NCI-H2107 (cell line): ENCODE measurements at places on chromosomes 7 and 10.

DNA sequence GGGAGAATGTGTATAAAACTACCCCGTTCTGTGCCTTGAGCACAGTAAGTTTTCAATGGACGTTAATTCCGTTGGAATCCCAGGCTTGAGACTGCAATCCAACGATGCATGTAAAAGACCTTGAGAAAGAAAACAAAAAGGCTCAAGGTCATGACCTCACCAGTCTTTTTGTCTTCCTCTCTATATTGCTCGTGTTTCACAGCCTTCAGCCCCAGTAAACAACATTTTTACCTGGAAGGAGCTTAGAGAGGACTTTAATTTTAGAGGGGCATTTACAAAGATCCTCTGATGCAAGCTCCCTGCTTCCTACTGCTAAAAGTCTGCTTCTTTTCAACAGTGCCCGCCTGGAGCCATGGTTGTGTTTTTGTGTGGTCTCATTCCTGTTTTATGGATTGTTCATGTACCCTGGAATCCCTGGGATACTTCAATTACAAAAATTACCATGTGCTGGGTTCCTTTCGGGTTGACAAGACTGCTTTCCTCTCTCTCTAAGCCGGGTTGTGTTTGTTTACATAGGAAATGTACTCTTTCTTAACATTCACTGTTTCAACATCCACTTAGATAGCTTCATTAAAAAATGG lies 320.1 kb upstream of the NFE2L3 start:
- DNase-seq = no peak

- DNase-seq = no peak
These were observed 229.7 kb upstream of the KAT6B start for GRCh38 chr10:74596713-74597112.

- no peak for DNase-seq
These were observed 70.6 kb downstream of the NEURL1 start for GRCh38 chr10:103564116-103564501.

GRCh38 chr7:88312061-88312663 lies 5.5 kb upstream of the STEAP4 start:
- no peak for DNase-seq

DNA sequence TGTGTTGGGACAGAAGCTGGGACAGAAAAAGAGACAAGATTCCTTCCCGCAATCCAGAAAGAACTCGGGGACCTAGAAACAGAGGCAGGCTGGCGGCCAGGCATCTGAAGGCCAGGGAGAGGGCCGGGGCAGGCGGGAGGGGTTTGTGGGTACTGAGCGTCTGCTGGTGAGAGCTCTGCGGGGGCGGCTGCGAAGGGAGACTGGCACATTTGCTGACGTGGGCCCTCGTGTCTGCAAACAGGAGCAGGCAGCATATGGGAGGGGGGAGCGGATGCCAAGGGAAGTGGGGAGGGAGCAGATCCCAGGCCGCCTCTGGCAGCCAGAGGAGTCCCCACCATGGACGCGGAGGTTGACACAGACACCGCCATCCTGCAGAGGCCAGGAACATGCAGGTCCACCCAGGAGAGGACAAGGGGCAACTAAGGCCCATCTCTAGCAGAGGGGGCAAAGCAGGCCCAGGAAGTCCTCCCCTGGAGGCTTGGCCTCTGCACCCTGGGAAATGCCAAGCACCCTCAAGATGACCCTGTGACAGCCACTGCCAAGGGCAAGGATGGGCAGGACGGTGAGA lies 32.2 kb downstream of the KCNH2 start:
- no peak for DNase-seq
